Right ventricle myocardium inferior (tissue), 1 donor: ENCODE measurements at places on chromosomes 2 and 18.

- DNase-seq = no peak
These were observed 145.3 kb downstream of the NCKAP5 start for GRCh38 chr2:133422931-133423351.

DNA sequence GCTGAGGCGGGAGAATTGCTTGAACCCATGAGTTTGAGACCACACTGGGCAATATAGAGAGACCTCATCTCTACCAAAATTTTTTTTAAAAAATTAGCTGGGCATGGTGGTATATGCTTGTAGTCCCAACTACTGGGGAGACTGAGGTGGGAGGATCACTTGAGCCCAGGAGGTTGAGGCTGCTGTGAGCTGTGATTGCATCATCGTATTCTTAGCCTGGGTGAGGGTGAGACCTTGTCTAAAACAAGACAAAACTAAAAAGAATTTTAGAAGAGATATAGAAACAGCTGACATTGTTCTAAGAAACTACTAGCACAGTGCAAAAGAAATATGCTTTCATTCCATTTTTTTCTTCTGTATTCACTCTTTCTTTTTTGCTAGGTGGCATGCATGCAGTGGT is 298.4 kb downstream of the NYAP2 start:
- no peak for DNase-seq

DNA sequence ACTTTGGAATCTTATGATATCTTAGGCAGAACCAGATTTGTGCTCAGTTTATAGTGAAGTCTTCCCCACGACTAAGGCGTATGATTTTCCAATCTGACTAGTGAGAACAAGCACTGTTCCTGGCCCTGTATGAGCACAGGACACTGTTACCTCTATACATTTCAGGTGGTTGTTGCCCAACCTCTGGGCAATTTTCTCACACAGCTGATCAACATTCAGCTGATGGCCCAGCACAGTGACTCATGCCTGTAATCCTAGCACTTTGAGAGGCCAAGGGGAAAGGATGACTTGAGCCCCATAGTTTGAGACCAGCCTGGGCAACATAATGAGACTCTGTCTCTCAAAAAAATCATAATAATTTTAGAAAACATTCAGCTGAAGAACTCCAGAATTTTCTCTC is 119.5 kb downstream of the ASXL3 start:
- no peak for DNase-seq

GRCh38 chr18:49584394-49584793 is 22.5 kb downstream of the LIPG start:
- no peak for DNase-seq

DNA sequence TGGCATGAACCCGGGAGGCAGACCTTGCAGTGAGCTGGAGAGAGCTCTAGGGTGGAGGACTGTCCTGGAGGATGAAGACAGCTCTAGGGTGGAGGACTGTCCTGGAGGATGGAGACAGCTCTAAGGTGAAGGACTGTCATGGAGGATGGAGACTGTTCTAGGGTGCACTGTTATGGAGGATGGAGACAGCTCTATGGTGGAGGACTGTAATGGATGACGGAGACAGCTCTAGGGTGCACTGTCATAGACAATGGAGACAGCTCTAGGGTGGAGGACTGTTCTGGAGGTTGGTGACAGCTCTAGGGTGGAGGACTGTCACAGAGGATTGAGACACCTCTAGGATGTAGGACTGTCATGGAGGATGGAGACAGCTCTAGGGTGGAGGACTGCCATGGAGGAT is 21.1 kb upstream of the KCNG2 start:
- no peak for DNase-seq

DNA sequence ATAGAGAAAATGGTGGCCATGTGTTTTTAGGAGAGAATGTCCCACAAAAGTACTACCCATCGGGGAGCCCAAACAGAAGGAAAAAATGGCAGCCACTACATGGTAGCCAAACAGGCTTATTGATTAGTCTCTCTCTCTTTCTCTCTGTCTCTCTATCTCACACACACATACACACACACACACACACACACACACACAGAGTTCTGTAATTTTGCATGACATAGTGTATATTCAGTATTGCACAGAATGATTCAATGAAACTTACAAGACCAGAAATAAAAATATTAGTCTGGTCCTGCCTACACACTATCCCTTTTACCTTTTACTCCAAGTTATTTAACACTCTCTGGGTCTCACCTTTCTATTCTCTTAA is 124.8 kb upstream of the SLC39A10 start:
- no peak for DNase-seq

- no peak for DNase-seq
These were observed 4.3 kb downstream of the ZFAND2B start for GRCh38 chr2:219210886-219211362.

DNA sequence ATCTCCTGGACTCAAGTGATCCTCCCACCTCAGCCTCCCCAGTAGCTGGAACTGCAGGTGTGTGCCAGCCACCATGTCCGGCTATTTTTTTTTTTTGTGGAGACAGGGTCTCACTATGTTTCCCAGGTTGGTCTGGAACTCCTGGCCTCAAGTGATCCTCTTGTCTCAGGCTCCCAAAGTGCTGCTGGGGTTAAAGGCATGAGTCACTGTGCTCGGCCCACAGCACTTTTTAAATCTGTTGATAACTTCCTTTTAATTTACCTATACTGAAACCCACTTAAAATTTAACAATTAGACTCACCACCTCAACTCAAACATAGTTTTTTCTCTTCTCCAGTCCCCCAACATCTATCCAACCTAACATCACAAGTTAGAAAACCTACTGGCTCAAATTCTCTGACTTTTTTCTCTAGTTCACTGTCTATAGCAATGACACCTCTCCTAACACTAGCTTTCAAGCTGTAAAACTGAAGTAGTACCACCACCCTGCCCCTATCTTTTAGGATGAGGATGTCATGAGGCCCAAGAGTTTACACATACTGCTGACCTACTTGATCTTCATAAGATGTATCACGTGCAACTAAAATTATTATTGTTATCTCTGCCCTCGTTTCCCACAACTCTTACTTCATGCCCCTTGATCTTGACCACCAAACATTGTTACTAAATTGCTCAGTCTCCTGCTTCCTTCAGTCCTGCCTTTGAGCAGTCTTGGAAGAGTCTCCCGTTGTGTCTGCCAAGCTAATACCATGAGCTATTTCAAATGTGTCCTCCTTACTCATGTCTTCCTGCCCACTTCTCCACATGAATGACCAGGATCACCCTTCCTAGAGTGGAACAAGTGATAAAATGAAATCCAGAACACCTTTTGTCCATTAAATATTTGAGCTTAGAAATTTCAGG is 142.3 kb upstream of the ZFP36L2 start:
- DNase-seq = no peak

GRCh38 chr18:62328586-62329525 is 3.7 kb downstream of the TNFRSF11A start:
- DNase-seq = no peak

GRCh38 chr18:57436965-57437333 is 1.8 kb downstream of the ONECUT2 start:
- DNase-seq = no peak

DNA sequence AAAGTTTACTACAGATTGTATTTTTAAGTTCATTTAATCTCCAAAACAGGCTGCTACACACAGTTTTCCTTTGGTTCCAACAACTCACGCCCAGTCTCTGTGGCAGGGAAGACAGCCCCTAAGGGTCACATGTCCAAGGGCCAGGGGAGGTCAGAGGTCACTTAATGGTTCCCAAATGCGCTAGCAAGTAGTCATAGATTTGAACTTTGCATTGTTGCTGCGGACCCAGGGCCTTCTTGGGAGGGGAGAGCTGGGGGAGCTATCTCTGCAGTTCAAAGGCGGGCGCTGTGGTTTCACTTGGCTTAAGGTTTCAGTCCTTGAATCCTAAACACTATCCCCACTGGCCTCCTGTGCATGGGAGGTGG is 74.8 kb upstream of the ZNF532 start:
- DNase-seq = no peak

DNA sequence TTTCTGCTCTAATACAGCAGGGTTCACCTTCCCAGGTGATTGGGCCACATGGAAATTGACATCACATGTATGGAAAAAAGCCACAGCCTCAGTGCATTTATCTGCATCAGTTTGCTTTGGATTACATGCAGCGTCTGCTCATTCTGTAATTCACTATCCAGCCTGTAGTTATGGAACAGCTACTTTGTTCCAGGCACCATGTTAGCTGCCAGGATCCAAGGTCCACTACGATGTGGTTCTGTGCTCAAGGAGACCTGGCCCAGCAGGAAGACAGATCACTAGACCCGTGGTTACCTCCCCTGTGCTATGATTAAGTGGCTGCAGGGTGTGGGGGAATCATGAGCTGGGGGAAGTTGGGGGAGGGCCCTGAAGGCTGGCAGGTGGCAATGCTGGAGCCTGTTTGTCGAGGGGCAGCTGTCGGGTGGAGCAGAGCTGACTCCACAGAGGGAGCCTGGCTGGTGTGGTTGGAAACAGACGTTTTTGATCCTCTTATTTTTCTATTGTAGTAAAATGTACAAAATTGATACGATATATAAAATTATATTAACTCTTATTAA is 58.6 kb downstream of the TSHZ1 start:
- DNase-seq = no peak

- DNase-seq = no peak
These were observed 9.0 kb downstream of the TMEM214 start for GRCh38 chr2:27041752-27042151.

- DNase-seq = no peak
These were observed 170.0 kb upstream of the COPS8 start for GRCh38 chr2:236915726-236916125.

DNA sequence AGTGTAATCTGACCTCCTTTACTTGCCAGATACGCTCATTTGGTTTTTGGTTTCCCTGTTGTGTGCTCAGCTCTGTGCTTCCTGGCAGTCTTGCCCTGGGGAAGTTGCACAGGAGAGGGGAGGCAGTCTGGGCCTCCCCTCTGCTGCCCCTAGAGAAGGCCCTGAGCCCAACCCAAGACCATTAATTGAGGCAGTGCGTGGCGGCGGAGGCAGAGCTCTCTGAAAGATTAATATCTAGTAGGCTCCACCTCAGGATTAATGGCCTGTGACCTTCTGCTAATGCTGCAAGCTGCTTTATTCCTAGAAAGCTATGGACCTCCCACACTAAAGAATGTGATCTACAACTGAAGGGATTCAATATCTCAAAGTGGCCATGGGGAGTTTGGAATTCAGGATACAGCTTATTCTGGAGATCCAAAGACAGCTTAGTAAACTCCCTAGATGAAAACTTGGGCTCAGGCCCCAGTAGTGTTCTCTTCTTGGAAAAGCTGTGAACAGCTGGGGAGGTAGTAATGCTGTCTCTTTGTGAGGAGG is 41.4 kb upstream of the MAPRE2 start:
- DNase-seq = peak; percentile 68

GRCh38 chr2:161004379-161004778 is 155.8 kb upstream of the TANK start:
- DNase-seq = no peak

DNA sequence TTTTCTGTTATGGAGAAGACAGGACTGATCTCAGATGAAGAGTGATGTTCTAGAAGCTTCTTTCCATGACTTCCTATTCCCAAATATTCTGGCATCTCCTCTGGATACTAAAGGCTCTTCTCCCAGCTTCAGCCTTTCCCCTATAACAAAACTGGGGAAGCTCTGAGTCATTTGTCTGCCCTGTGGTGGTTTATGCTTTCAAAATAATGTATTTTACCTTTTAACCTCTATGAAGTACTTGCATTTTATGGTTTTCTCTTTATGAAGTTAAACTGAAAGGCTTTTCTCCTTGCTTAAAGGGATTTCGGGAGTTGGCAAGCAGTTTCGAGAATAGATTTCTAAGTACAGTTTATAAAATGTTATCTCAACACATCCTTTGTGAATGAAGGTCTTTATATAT is 104.4 kb downstream of the TANC1 start:
- DNase-seq = no peak

DNA sequence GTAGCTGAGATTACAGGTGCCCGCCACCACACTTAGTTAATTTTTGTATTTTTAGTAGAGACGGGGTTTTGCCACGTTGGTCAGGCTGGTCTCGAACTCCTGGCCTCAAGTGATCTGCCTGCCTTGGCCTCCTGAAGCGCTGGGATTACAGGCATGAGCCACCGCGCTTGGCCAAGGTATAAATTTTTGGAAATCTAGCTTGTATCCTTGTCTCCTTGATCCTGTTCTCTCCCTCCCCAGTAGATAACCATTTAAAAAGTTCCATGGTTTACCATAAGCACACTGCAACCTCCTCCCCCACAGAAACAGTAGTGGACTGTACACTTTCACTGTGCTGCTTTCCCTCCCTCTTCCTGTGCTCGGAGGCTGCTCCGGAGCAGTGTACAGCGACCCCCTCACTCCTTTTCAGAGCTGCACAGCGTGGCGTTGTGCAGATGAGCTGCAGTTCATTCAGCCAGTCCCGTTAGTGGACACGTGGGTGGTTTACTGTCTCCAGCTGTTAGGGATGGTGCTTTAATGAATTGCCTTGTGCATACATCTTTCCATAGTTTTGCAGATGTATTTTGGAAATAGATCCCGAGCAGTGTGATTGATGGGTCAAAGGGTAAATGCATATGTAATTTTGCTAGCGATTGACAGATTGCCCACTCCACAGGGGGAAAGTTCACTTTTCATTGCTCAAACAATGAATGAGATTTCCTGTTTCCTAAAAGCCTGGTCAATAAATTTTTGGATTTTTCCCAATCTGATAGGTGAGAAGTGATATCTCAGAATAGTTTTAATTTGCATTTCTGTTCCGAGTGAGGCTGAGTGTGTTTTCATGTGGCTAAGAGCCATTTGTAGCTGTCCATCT is 14.8 kb downstream of the ASB1 start:
- DNase-seq = no peak

GRCh38 chr2:45337481-45337880 is 273.6 kb downstream of the SRBD1 start:
- no peak for DNase-seq

DNA sequence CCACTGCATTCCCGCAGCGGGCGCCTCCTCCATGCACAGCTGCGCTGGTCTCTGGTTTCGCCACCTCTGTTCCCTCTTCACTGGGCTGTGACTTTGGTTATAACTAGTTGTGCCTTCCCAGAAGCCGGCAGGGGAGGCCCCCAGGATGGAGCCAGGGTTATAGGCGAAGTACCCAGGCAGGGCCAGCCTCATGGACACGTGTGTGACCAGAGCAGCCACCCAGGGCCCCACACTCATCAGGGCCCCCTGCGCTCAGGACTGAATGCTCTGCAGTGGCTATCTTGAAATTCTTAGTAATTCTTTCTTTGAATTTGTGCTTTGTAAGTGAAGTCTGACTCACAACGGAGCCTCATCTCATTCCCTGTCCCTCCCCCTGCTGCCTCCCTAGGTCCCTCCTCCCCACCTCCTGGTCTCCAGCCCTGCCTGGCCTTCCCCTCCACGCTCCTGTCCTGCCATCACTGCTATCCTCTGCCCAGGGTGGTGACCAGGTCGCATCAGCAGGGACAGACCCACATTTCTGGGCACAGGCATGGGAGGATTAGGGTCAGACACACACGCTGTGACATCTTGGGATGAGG is 38.1 kb upstream of the LBH start:
- no peak for DNase-seq
